Heart left ventricle (tissue), 16 donors: ENCODE measurements at places on chromosomes 13 and 19. TPM values are rescaled to one million over a fixed set of nuclear protein-coding genes. Genes with fewer than 3 reads are reported as not detected.

The NLRP11 gene
- polyA plus RNA-seq, result not detected

The MYPOP gene
- polyA plus RNA-seq, result 7.9 TPM

The SLC5A5 gene
- not detected for polyA plus RNA-seq

The ZNF625 gene
- polyA plus RNA-seq, result 1.7 TPM

The ZNF681 gene
- 0.65 TPM for polyA plus RNA-seq

The OCEL1 gene
- 35.2 TPM for polyA plus RNA-seq

The GNA15 gene
- polyA plus RNA-seq, result 0.69 TPM

The MADCAM1 gene
- 0.61 TPM for polyA plus RNA-seq

The KLK15 gene
- polyA plus RNA-seq, result not detected

The RINL gene
- 11.3 TPM for polyA plus RNA-seq

The MYBPC2 gene
- polyA plus RNA-seq, result not detected

The ZNF154 gene
- polyA plus RNA-seq, result 1.4 TPM
